ENCODE measurements at places on chromosomes 4 and X.

DNA sequence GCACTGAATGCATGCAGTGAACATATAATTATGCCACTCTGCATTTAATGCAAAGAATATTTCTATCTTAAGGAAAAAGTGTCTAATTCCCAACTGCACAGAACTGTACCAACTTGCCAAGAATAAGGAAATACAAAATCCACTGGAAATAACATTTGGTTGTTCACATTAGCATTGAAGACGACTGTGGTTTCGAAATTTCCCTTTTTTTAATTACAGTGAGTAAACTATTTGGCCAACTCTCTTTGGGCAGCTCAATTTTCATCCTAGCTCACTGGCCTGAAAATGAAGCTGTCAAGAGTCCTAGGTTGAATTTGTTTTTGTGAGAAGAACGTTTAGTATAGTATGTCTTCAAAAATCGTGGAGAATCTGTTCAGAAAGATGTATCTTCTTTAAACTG lies 81.6 kb upstream of the MID1 start:
- DNase-seq = no peak

GRCh38 chrX:84873176-84873575 lies 130.5 kb upstream of the APOOL start:
- DNase-seq = no peak

DNA sequence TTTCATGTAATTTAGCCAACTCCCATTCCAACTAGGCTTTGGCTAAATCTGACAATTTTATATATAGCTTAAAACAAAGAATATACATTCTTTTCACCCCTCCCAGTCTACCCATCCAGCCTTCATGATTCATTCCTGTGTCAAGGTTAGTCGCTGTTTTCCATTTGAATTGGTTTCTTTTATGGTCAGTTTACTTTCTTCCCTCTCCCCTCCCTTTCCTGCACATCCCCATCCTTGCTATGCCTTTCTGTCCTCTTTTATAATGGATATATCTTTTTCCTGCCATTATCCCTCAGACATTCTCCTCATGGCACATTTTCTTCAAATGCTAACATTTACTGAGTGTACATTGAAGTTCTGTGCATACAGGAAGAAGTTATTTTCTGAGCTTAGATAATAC lies 4.7 kb downstream of the ZXDB start:
- DNase-seq = no peak

- no peak for DNase-seq
Observed at GRCh38 chrX:107574711-107575110, 53.6 kb upstream of the PRPS1 start.

GRCh38 chr4:130955520-130955919 lies 1859.6 kb downstream of the C4orf33 start:
- no peak for DNase-seq

DNA sequence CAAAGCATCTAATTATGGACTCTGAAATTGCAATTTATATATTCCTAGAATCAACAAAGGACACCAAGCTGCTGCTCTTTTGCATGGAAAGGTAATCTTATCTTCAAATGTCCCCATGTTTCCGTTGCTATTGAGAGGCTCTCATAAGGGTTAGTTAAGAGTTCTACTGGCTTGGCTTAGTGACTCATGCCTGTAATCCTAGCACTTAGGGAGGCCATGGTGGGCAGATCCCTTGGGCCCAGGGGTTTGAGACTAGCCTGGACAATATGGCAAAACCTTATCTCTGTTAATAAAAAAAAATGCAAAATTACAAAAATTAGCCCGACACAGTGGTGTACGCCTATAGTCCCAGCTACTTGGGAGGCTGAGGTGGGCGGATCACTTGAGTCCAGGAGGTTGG lies 93.4 kb upstream of the RAPGEF2 start:
- DNase-seq = no peak

GRCh38 chrX:134431894-134432293 lies 28.1 kb upstream of the HPRT1 start:
- no peak for DNase-seq

GRCh38 chr4:166499820-166500219 lies 626.8 kb downstream of the TLL1 start:
- no peak for DNase-seq

DNA sequence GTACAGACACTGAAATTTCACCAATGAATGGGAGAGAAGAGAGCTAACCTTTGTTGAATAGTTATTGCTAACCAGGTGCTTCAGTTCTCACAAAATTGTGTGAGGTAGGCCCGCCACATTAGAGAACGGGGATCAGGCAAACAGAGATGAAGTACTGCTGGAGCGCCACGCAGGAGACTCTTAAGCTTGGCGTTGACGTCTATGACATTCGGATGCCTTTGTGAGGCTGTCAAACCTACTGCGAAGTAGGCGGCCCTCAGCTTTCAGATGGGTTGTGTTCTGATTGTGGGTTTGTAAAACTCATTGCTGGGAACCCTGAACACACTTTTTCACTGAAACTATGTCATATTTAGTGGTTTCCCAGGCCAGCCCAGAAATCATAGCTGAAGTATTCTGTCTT lies 173.6 kb downstream of the CBR4 start:
- DNase-seq = no peak

DNA sequence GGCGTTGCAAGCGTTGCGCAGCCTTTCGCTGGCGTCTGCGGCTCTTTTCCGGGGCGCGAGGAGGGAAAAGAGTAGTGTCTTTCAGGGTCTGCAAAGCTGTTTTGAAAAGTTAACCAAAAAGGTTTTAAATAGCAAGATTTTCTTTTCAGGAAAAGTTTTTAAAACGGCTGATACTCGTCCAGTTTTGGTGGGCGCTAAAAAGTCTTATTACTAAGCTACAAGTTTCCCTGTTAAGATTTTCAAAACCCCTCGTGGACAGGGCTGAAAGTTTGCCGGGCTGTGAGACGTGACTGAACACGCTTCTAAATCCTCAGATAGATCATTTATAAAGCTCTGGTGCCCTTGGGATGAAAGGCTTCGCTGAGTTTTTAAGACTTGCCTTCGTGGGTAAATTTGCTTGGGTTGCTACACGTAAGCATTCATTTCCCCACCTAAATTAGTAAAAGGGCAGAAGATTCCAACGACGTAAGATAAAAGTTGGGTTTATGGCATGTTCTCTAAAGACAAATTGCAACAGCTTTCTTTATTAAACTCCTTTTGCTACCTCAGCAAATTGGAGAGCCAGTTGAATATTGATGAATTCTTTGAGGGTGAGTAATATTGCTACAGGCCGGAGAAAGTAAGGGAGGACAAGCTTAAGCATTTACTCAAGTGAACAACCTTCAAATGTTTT lies 91.5 kb downstream of the HPRT1 start:
- no peak for DNase-seq

- DNase-seq = no peak
Observed at GRCh38 chr4:143326735-143327134, 9.9 kb upstream of the GAB1 start.

GRCh38 chrX:139869796-139870195 lies 63.1 kb downstream of the ATP11C start:
- DNase-seq = no peak

- peak; percentile 26 for DNase-seq
Observed at GRCh38 chr4:14308229-14308651, 680.7 kb upstream of the BOD1L1 start.

DNA sequence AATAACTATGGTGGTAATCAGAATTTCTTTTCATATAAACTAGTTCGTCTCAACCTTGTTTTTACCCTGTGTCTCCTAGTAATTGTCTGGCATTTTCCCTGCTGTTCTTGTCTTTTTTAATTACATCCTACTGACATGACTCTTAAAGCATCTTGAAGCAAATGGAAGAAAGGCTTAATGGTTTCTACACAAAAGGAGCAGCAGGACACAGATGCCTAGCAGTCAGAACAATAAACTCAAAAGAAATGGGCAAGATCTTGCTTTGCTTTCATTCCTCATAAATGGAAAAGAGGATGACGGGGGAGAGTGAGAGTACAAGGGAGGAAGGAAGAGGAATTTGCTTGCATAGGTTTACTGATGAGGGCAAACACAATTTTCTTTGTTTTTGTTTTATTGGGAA lies 293.2 kb upstream of the EMCN start:
- DNase-seq = no peak

DNA sequence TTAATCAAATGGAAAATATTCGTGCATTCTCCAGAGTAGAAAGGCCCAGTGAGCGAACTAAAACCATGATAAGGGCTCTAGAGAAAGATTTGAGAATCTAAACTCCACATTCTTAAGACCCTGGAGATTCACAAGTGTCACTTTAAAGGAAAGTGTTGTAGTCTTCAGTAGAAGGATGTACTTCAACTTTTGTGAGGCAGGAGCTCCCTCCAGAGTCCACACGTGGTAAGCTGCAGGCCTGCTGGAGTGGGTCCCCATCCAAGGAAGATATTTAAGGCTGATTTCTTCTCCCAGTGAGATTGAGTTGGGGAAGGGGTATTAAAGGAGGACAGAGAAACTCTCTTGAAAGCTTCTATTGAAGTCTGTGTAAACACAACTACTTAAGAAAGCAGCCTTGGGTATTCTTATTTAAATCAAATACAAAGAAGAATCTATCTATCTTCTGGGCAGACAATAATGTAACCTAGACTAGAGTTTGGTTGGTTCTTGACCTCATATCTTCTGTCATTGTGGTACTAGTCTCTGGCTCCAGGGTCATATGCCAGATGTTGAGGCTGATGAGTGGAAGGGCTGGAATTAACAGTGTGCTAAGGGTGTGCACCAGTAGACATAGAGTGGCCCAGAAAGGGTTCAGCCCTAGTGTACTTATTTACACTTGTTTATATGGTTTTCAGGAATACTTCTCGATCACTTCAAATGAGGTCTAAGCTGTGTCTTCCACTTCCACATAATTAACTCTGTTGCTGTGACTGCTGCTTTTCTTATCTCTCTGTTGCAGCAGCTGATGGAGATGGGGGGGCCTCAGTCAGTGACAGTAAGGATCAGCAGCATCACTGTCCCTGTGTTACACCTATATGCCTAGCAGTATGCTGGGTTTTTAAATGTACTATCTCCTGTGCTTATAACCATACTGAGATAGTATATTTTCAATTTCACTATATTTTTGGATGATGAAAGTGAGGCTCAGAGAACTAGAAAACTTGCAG lies 76.1 kb downstream of the HMGB2 start:
- DNase-seq = peak; percentile 37

GRCh38 chrX:29231800-29232199 lies 644.6 kb downstream of the IL1RAPL1 start:
- DNase-seq = no peak

- no peak for DNase-seq
Observed at GRCh38 chr4:154294652-154295350, 196.8 kb downstream of the DCHS2 start.
